ENCODE measurements at places on chromosomes 6 and 20.

- no peak for DNase-seq
Measured at GRCh38 chr6:139386404-139386803, 12.0 kb upstream of the CITED2 start.

DNA sequence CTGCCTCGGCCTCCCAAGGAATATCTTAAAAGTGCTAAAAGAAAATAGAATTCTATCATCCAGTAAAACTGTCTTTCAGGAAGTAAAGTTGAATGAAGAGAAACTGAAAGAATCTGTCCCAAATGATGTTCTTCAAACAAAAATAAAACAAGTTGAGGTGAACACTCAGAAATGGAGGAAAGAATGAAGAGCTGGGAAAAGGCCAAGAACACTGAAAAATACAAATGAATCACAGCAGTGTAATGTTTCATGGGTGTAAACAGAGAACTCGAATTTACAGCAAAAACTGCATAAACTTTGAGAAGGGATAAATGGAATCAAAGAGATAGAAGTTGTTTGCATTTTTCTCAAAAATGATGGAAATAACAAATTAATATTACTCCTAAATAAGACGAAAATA lies 317.3 kb downstream of the TAF4 start:
- DNase-seq, result no peak

DNA sequence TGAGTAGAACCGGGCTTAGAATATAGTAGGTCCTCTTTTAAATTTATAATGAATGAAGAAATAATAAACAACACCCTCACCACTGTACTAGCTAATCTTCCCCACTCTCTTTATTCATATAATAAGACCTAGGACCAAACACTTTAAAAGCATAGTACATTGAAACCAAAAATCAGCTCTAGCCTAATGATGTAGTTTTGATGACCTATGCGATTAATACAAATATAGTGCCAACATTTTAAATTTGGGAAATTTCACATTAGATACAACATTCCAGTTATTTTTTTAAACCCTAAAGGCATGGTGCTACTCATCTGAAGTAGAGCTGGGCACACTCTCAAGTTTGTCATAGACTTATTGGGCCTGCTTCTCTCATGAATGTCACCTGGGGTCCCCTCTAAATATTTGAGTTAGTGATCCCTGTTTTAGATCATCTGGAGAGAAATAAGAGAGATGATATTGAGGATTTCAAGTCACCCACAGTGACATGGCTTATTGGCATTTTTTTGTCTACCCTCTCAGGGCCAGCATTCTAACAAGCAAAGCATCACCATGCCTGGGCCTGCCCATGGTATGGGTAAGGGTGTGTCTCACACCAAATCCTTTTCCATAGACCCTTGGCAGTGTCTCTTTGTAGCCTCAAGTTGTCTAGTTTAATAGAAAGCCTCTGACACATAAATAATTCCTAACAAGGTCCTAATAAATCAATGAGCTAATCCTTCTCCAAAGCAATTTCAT lies 319.8 kb downstream of the HIVEP2 start:
- no peak for DNase-seq

- no peak for DNase-seq
Measured at GRCh38 chr20:37389844-37390275, 43.9 kb downstream of the SRC start.

GRCh38 chr6:106608080-106608668 lies 21.1 kb downstream of the RTN4IP1 start:
- DNase-seq, result peak; percentile 18

DNA sequence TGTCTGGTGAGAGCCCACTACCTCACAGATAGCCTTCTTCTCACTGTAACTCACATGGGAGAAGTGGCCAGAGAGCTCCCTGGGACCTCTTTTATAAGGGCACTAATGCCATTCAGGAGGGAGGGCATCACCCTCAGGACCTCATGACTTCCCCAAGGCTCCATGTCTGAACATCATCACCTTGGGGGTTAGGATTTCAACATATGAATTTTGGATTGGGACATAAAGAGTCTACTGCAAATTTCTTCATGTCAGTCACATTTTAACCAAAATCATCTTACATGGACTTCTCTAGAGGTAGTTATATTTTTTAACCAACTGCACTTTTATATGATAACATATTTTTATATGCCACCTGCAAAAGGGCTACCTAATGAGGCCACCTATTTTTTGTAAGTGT lies 324.7 kb downstream of the PLCB1 start:
- DNase-seq, result no peak

- DNase-seq, result no peak
Measured at GRCh38 chr6:158259136-158259535, 53.1 kb upstream of the TULP4 start.

GRCh38 chr20:64146936-64147477 lies 17.2 kb upstream of the MYT1 start:
- DNase-seq, result no peak

DNA sequence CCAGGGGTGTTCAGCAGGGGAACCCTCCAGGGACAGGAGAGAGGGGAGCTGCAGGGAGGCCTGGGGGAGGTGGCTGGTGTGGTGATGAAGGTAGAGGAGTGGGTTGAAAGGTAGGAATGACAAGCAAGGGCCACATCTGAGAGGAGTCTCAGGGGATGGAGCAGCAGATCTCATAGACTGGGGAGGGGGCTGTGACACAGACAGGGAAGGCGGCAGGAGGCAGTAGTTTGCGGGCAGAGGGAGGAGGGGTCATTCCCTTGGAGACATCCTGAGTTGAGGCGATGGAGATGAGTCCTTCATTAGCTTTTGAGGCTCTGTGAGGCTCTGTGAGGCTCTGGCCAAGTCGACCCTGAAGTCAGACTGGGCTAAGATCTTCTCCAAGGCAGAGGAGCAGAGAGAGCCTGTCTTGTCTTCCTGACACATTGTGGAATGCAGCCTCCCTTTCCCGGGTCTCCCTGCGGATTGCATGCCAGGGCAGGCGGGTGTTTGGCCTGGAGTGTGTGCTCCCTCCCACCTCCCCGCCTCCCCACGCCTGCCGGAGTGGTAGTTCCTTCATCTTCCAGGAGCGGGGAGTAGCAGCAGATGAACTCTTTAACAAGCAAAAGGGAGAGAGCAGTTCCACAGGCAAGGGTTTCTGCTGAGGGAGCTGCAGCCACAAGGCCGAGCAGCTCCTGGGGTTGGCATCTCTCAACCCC lies 34.3 kb upstream of the MLN start:
- no peak for DNase-seq

DNA sequence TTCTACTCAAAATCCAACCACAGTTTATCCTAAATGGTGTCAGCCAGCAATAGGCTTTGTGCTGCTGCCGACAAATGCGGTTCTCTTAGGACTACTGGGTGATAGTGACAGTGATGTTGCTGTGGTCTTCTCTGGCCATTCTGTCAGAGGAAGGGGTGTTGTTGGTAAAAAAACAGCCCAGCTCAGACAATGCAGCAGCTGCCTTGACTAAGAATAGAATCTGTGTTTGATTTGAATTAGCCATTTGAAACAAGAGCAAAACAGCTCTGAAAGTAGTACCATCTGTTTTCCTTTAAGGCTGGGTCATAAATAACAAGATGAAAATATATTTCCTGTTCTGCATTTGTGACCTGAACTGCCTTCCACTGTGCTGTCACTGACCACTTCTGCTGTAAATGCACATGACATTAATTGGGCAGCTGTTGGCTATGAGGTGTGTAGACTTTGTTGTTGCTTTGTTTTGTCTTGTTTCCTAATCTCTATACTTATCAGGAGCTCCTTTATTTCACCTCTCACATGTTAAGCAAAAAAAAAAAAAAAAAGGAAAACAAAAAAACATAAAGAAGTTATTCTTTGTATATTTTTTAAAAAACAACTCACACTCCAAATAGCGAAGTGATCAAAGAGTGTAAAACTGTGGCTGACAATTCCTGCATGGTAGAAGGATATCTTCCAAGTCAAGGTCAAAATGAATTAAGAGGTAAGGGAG lies 497.8 kb upstream of the ARID1B start:
- DNase-seq, result no peak

DNA sequence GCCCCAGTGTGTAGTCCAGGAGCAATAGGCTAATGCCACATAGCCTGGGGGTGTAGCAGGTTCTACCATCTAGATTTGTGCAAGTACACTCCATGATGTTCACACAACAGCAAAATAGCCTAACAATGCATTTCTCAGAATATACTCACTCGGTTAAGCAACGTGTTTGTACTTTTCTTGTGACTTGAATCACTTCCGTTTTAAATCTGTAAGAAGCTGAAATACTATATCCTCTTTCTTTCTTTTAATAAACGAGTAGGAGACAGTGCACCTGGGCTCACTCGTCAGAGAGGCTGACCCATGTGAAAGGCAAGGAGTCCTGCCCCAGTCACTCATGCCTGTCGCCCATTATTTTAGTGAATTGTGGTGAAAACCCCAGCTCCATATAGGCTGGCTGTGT lies 201.6 kb downstream of the FOXA2 start:
- no peak for DNase-seq

GRCh38 chr6:82906489-82906888 lies 159.2 kb downstream of the UBE3D start:
- DNase-seq, result no peak

GRCh38 chr6:5979650-5980420 lies 26.9 kb downstream of the NRN1 start:
- DNase-seq, result peak; percentile 26

DNA sequence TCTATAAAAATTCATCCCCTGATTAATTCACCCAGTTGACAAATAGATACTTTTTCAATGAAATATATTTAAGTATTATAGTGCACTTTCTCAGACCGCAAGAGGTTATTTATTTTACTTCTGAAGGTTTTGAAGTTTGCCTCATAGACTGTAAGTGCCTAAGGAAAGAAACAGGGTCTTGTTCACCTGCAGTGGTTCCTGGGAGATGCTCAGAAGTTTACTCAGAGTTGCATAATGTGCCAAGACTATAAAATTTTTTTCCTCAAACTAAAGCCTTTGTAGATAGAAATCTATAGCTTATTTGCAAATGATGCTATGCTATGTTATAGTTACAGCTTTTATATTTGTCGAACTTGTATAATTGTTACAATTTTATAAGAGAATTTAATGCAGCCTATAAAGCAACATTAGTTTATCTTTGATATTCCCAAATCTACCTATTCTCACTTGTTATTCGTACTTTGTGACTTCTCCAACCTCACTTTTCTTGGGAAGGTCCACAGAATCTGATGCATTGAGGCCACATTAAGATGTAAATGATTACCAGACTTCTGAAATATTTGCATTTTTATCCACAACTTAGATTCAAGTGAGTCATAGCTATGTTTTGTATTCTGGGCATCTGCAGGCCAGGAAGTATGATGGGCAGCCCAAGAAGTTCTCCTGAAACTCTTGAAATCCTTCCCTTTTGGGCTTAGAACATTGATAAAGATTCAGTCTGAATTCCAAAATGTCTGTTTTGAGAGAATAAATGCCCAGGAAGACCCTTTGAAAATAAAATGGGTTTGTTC lies 35.7 kb downstream of the KCNQ5 start:
- no peak for DNase-seq
